SHP77 treated with DMSO at 0.1 percent for 48 hours (cell line): ENCODE measurements at places on chromosomes 7 and 10.
A peak's percentile ranks its signal among the peaks of the same experiment; 100 is the strongest.

DNA sequence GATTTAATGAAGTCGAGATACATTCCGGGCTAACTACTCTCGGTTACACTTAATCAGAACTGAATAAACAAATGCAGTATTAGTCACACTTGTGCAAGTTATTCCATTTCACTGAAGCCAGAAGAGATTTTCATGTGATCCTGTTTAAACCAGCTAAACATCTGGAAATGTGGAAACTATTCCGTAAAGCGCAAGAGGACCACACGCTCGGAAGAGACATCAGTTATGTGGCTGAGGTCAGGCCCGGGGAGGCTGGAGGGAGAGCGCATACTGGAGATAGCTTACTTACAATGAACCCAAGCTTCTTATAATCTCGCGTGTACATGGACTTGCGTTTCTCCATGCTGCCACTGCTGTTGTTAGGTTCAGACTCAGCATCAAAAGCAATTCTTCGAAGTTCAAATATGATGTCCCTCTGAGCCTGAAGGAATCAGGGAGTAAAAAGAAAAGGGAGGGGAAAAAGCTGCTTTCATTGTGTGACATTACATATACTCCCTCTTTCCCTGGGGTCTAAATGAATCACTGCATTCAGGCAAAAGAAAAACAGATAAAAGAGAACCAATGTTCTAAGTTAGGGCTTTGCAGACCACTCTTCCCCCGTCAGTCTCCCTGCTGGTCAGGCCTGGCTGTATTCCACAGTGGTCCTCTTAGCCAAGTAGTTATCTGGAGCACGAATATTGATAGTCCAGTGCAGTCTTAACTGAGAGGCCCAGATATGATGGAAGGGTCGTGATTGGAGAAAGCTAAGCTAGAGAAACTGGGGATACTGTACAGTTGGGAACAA, 237.4 kb downstream of the ELMO1 start:
- no peak for DNase-seq

GRCh38 chr7:91414734-91415133, 150.5 kb downstream of the FZD1 start:
- DNase-seq, result no peak

DNA sequence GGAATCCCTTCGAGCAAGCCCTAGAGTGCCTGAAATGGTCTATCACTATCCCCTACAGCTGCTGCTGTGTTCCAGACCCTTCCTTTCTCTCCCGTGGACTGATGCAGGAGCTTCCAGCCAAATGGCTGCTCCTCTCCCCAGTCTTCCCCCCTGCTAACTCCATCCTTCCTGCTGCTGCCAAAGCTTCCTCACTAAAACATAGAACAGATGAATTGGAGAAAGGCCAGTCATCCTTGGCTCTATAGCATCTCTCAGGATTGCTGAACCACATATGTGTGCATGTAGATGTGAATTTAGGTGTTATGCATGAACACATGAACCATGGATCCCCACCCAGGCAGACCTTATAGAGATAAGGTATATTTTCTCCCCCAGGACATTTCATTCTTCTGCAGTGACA, 60.7 kb downstream of the GPR26 start:
- DNase-seq, result no peak

DNA sequence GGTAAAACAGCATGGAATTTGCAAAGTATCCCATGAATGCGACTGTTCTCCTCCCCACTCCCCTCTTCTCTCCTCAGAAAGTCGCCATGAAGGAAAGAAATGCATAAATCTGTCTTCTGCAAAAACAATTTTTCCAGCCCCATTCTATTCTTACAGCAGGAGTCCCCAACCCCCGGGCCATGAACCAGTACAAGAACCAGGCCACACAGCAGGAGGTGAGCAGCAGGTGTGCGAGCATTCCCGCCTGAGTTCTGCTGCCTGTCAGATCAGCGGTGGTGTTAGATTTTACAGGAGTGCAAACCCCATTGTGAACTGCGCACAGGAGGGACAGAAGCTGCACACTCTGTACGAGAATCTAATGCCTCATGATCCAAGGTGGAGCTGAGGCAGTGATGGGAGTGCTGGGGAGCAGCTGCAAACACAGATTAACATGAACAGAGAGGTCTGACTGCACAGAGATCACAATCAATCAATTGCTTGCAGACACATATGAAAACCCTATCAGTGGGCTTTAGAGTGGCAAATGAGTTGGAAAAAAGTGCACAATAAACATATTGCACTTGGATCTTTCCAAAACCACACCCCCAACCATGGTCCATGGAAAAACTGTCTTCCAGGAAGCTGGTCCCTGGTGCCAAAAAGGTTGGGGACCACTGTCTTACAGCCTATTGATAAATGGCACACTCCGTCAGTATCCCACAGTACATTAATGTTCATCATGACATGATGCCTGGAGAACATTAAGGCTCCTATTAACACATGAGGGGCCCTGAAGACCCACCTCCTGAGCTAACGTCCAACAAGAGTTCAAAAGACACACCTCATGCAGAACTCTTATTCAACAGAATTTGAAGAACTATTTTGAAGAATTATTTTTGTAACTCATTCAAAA, 205.0 kb downstream of the PTPRN2 start:
- no peak for DNase-seq

DNA sequence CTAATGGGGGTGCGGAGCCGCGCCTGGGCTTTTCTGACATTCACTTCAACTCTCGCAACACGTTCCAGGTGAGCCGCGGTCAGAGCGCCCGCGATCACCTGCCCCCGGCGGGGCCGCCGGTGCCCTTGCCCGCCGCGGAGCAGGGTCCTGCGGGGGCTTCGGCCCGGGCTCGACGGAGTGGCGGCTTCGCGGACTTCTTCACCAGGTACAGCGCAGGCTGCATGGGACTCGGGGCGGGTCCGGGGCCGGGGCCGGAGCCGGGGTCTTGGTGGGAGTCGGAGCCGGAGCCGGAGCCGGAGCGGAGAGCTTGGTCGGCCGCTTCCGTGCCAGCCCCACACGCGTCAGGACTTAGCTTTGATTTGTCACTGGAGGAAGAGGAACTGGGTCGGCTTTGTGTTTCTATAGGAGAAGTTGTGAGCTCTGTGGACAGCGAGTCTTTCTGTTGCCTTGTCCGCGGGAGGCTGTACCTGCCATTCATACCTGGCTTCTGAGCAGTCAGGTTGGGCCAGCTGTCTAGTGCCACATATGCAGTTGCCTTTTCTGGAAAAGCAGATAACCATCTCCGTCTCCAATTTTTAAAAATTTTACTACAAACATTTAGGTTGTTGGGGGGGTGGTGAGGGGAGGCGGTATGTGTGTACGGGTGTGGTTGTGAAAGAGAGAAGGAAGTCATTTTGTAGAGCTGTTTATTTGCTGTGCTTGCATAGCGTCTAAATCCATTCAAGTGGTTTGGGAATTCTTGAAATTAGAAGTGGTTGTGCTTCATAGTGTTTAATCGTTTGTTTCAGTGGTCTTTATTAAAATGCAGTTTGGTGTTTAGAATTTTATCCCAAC, 1.3 kb downstream of the TBC1D12 start:
- peak; percentile 63 for DNase-seq

DNA sequence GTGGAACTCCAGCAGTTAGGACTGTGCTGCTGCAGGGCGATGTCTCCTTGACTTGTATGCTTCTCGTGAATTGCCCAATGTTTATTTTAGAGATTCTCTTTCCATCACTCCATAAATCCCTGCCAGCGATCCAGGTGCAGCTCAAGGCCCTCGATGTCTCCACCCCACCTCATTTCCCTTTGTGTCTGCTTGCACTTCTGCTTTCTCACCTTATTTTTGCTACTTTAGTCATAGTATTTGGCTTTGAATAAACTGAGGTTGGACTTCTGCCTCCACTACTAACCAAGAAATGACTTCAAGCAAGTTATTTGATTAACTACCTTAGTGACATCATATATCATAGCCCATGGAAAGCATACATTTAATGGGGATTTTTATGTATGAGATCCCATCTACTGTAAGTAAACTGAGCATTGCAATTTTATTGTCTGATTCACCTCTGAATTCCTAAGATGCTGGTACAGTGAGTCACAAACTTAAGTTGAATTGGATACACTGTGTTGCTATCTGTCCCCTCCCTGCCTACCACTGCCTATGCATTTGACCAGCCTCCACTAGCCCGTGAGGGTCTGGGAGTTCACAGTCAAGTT, 255.8 kb downstream of the ABCA13 start:
- peak; percentile 96 for DNase-seq
